Metanephros (tissue), 2 donors: ENCODE measurements at places on chromosomes 16 and 17. TPM values are rescaled to one million over a fixed set of nuclear protein-coding genes. Genes with fewer than 3 reads are reported as not detected.

TEX14 gene
- total RNA-seq, result 0.29 TPM

SEPTIN12 gene
- total RNA-seq, result not detected

LGALS9B gene
- total RNA-seq, result not detected

KRT14 gene
- total RNA-seq, result 0.29 TPM

GJC1 gene
- total RNA-seq, result 21.6 TPM

HIGD1B gene
- total RNA-seq, result 0.76 TPM

MYL4 gene
- total RNA-seq, result 45.8 TPM

SPATA22 gene
- total RNA-seq, result 0.35 TPM

GAS7 gene
- 37.9 TPM for total RNA-seq

SAP30BP gene
- total RNA-seq, result 38.3 TPM

PSMC3IP gene
- total RNA-seq, result 3.2 TPM

VASN gene
- 94.4 TPM for total RNA-seq

FAM171A2 gene
- total RNA-seq, result 24.0 TPM

DHRS7C gene
- total RNA-seq, result 25.3 TPM

DBF4B gene
- total RNA-seq, result 8.1 TPM

TAT gene
- not detected for total RNA-seq

ACE gene
- 21.4 TPM for total RNA-seq

EPX gene
- total RNA-seq, result 1.3 TPM

ETV4 gene
- total RNA-seq, result 12.1 TPM

EVPL gene
- total RNA-seq, result 28.3 TPM

KRT40 gene
- 0.23 TPM for total RNA-seq

PRR11 gene
- total RNA-seq, result 5.3 TPM

CEP112 gene
- 19.3 TPM for total RNA-seq

B9D1 gene
- 32.5 TPM for total RNA-seq

RAB37 gene
- total RNA-seq, result 3.0 TPM

OR2C1 gene
- 1.3 TPM for total RNA-seq

FZD2 gene
- 37.4 TPM for total RNA-seq

KCNAB3 gene
- total RNA-seq, result 4.1 TPM

TBX6 gene
- total RNA-seq, result 1.1 TPM

ITGAD gene
- 0.18 TPM for total RNA-seq

KRTAP4-6 gene
- total RNA-seq, result not detected

CAMTA2 gene
- total RNA-seq, result 15.8 TPM

OR3A2 gene
- 0.23 TPM for total RNA-seq

NAA60 gene
- 27.6 TPM for total RNA-seq

FBXW10B gene
- 0.41 TPM for total RNA-seq

ODF4 gene
- not detected for total RNA-seq

DNAAF8 gene
- total RNA-seq, result 1.1 TPM

IRF8 gene
- 17.5 TPM for total RNA-seq

CCL14 gene
- total RNA-seq, result 6.8 TPM

TANGO6 gene
- 18.3 TPM for total RNA-seq

RBFOX1 gene
- total RNA-seq, result 9.0 TPM

TMEM256 gene
- total RNA-seq, result 109 TPM

MT3 gene
- 2.6 TPM for total RNA-seq
